ENCODE measurements at places on chromosomes 6 and 20.
A peak's percentile ranks its signal among the peaks of the same experiment; 100 is the strongest.

DNA sequence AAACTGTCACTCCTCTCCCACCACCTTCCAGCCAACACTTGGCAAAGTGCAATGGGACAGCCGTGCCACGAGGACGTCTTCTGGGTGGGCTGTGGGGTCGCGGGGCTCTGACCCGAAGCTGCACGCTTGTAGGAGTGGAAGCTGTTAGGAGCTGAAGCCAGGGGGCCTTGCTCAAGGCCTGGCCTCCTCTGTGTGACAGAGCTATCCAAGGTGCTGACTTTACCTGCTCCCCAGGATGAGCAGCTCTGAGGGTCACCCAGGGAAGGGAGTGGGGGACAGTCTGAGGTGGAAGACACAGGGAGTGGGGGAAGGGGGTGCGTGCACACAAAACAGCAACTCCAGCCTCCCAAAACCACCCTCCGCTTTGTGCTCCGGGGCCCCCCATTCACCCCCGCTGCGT lies 17.5 kb upstream of the CHRNA4 start:
- DNase-seq = no peak

GRCh38 chr20:31930779-31931178 lies 21.1 kb downstream of the PDRG1 start:
- DNase-seq = no peak

DNA sequence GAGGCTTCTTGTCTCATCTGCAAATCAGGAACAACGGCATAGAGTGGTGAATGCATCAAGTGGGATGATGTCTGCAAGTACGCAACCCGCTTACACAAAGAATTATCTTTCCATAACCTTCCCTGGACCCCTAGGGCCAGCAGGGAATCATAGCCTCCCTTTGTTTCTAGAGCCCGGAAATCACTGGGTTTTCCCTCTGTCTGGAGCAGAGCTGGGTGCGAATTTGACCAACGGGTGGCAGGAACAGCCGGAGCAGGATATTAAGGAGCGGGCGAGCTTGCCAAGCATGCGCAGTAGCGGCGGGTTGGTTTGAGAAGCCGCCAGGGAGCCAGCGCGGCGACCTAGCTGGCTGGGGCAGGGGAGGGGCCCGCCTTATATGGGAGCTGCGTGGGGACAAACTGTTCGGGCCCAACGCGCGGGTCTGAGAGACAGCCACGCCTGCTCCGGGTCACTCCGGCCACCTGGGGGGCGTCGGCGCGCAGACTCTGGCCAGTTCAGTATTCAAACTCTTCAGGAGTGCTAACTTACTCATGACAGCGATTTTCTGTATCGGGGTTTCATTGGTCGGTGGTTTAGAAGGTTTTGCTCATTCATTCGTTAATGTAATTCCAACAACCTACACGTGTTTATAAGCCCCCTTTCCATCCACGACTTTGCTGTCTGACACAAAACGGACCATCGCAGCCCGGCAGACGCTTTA lies 1.6 kb upstream of the KIF16B start:
- DNase-seq = peak; percentile 73

- DNase-seq = no peak
Observed at GRCh38 chr20:37071481-37071911, 24.3 kb downstream of the RBL1 start.

DNA sequence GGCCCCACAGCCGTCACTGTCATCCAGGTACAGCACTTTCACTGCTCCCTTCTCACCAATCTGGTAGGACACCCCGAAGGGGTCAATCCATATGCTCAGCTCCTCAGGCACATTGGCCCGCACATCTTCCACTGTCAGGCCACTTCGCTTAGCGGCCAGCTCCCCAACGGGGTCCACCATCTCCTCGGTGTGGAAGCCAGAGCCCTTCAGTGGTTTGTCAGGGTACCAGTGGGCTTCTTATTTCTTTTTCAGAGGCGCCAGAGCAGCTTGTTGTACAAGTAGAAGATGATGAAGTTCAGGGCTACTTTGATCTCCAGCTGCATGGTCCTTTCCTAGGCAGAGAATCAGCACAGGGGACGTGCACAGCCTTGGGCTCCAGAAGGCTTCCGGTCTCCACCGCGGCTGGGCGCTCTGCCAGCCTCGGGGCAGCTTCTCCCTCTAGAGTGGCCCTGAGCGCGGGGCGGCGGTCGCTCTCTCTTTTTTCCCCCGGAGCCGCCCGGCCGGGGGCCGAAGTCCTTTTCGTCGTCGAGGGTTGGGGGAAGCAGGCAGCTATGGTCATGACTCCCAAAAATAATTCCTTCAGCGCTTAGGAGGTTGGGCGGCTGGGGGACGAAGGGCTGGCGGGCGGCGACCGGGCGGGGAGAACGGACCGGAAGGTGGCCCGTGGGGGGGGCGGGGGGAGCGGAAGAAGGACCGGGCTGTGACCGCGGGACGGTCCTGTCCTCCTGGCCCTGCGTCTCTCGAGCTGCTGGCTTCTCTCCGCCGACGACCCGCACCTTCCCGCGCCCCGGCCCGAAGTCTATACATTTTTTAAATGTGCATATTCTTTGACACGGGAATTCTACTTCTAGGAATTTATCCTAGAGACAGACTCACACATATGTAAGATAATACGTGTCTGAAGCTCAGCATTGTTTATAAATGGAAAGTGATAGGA lies 6.5 kb upstream of the ZSCAN9 start:
- peak; percentile 67 for DNase-seq

GRCh38 chr6:38020593-38020992 lies 201.1 kb downstream of the ZFAND3 start:
- DNase-seq = no peak

DNA sequence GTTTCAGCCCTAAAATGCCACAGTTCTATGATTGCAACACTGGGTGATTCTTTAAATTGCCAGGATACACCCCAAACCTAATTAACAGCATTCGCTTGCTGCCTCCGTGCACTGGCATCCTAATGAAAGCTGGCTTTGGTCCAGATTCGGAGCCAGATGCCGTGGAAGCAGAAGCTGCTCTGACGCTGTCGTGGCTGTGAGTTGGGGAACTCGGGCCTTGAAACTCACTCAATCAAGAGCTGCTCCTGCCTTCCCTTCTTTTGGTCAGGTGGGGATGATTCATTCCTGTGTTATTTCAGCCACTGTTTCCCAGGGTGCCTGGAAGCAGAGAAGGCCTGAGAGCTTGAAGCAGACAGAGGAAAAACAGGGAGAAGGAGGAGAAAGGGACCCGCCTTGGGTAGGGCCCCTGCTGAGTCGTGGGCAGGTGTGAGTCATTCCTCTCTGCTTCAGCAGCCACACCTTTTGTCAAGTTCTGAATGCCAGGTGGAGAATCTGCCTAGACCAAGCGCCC lies 36.2 kb upstream of the DSP start:
- DNase-seq = peak; percentile 60

All from LHCN-M2 (cell line).